ENCODE measurements at places on chromosomes 12 and 14.

DNA sequence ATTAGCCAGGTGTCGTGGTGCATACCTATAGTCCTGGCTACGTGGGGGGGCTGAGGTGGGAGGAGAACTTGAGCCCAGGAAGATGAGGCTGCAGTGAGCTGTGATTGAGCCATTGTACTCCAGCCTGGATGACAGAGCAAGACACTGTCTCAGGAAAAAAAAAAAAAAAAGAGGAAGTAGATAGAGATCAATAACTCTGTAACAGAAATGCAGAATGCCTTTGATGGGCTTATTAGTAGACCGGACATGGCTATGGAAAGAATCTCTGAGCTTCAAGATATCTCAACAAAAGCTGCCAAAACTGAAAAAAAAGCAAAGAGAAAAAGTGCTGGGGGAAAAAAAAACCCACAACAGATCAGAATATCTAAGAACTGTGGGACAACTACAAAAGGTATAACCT is 37.5 kb downstream of the GPR68 start:
- DNase-seq: no peak

DNA sequence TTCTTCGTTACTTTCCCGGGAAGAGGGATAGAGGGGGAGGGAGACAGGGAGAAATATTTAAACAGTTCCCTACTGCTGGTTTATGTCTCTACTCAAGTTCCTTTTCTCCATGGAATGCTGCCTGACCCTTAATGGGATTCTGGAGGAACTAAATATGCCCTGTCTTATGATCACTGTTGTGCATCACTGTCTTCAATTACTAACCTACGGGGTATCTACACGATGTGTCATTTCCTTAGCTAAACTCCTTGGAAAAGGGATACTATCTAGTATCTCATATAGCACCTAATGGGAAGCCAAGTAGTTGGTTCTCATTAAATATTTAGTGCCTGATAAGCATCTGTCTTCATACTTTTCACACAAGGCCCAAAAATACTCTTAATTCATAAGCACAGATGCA is 37.5 kb upstream of the FBLN5 start:
- DNase-seq: no peak

GRCh38 chr14:82449926-82450468 is 916.3 kb upstream of the SEL1L start:
- no peak for DNase-seq

- no peak for DNase-seq
Observed at GRCh38 chr14:24959791-24960331, 90.1 kb downstream of the STXBP6 start.

DNA sequence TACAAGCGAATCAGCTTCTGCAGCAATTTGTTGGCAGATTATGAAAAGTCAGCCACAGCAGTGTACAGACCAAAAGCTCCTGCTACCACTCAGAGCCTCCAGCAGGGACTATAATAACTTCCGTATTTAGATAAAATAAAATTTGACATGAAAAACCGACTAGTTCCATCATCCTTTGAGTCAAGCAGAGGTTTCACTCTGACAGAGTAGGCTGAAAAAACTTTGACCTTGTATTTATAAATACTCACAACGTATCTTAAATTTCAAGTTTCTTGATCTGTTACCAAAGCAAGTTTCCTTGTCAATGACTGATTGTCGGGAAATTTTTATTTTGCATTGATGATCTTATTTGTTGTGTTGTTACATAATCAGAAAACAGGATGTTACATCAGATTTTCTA is 283.4 kb downstream of the DAD1 start:
- DNase-seq: no peak

GRCh38 chr12:43740511-43741100 is 18.0 kb downstream of the PUS7L start:
- DNase-seq: no peak

DNA sequence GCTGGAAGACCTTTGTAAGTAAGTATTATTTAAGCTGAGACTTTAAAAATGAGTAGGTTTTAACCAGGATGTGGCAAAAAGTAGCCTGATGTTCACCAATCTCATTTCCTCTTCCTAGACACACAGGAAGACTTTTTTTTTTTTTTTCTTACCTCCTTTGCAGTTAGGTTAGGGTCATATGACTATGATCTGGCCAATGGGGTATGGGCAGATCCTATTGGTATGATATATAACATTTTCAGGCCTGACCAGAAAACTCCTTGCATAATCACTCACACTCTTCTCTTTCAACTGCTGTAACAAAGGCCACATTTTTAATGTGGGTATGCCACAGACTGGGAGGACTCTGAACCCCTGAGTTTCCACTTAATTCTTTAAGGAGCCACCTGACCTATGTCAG is 2.7 kb upstream of the RPS6KA5 start:
- no peak for DNase-seq

All from skeletal muscle cell (primary cell).